ENCODE measurements at places on chromosomes 5 and 9. TPM values are rescaled to one million over a fixed set of nuclear protein-coding genes. Genes with fewer than 3 reads are reported as not detected.

Gene ERCC8
- total RNA-seq, result 10.4 TPM

Gene POU4F3
- total RNA-seq, result 0.16 TPM

Gene UBQLN1
- 93.1 TPM for total RNA-seq

Gene FGF18
- 15.2 TPM for total RNA-seq

Gene LCN12
- total RNA-seq, result 1.6 TPM

DNA sequence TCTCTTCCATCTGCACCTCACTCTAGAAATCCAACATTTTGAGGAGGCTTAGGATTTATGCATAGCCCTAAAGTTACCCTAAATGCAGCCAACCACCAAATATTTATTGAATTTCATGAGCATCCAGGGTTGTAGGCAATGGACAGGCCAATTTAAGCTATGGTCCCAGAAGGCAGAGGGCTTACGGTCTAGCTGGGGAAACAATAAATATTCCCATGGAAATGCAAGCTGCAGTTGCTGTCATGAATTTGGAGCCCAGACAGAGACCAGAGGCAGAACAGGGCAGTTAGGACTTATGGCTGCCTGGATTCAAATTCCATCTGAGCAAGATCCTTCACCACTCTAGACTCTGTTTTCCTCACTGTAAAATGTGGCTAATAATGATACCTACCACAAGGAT, 9.1 kb upstream of the INSYN2B start:
- H3K27ac ChIP-seq, result no peak overlapping the region
- no peaks in the 10 kb centered on the region for H3K27me3 ChIP-seq
- H3K36me3 ChIP-seq, result no peaks in the 10 kb centered on the region
- no peak overlapping the region for H3K4me3 ChIP-seq
- no peak for DNase-seq
- no peaks in the 10 kb centered on the region for H3K4me1 ChIP-seq

DNA sequence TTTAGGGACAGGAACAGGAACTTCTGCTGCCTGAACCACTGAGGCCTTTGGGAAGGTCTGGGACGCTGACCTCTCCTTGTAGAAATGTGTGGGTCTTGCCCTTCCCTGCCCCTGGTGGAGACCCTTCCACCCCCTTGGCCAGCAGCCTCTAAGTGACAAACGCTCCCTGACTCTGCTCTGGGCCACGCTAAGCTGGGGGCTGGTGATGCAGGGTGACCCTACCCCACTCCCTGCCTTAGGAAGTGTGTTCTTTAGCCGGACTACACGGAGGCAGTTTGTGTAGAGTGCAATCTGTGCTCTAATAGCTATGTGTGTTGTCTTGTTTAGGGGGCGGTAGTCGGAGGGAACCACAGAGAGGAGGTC, 123.0 kb downstream of the COL23A1 start:
- H3K4me1 ChIP-seq, result no peaks in the 10 kb centered on the region
- no peak overlapping the region for H3K4me3 ChIP-seq
- H3K27me3 ChIP-seq, result no peaks in the 10 kb centered on the region
- no peak overlapping the region for H3K27ac ChIP-seq
- no peak for DNase-seq

- H3K4me1 ChIP-seq, result no peaks in the 10 kb centered on the region
- no peak overlapping the region for H3K4me3 ChIP-seq
- DNase-seq, result no peak
- H3K27ac ChIP-seq, result no peak overlapping the region
Measured at GRCh38 chr5:178108966-178109365, 4.4 kb upstream of the N4BP3 start.

GRCh38 chr9:94619026-94619425, 20.3 kb downstream of the FBP1 start:
- H3K4me1 ChIP-seq, result peaks cover 7% of the 10 kb centered on the region
- DNase-seq, result no peak
- H3K36me3 ChIP-seq, result no peaks in the 10 kb centered on the region
- H3K27me3 ChIP-seq, result no peaks in the 10 kb centered on the region
- peak overlapping the region; percentile 63 for H3K27ac ChIP-seq

DNA sequence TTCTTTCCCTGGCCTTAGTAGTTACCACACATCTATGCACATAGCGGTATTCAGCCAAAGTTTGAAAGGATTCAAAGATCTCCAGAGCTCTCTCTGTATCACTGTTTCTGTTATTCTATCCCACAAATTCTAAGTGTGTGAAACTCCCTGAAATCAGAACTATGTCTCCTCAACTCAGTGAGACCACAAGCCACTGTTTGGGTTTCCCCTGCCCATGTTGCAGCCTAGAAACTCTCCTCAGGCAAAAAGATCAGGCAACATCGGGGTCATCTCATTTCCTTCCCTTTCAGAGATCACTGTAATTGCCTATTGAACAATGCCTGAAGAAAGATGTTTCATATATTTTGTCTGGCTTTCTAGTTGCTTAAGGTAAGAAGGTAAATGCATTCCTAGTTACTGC, 135.6 kb downstream of the TMC1 start:
- H3K27me3 ChIP-seq, result no peaks in the 10 kb centered on the region
- no peaks in the 10 kb centered on the region for H3K36me3 ChIP-seq
- H3K4me1 ChIP-seq, result no peaks in the 10 kb centered on the region
- no peak overlapping the region for H3K27ac ChIP-seq
- H3K4me3 ChIP-seq, result no peak overlapping the region
- DNase-seq, result no peak

- no peak overlapping the region for H3K4me3 ChIP-seq
- no peak overlapping the region for H3K27ac ChIP-seq
- DNase-seq, result no peak
- H3K4me1 ChIP-seq, result no peaks in the 10 kb centered on the region
Measured at GRCh38 chr5:78162253-78162862, 132.1 kb downstream of the AP3B1 start.

- H3K27me3 ChIP-seq, result no peaks in the 10 kb centered on the region
- H3K27ac ChIP-seq, result peak overlapping the region; percentile 52
- H3K4me1 ChIP-seq, result no peaks in the 10 kb centered on the region
- peak overlapping the region; percentile 66 for H3K4me3 ChIP-seq
- H3K36me3 ChIP-seq, result no peaks in the 10 kb centered on the region
- no peak for DNase-seq
Measured at GRCh38 chr9:14318934-14319580, 5.1 kb upstream of the NFIB start.

GRCh38 chr5:152437866-152438265, 32.8 kb upstream of the NMUR2 start:
- DNase-seq, result no peak
- H3K36me3 ChIP-seq, result no peaks in the 10 kb centered on the region
- no peaks in the 10 kb centered on the region for H3K4me1 ChIP-seq
- H3K27me3 ChIP-seq, result no peaks in the 10 kb centered on the region

DNA sequence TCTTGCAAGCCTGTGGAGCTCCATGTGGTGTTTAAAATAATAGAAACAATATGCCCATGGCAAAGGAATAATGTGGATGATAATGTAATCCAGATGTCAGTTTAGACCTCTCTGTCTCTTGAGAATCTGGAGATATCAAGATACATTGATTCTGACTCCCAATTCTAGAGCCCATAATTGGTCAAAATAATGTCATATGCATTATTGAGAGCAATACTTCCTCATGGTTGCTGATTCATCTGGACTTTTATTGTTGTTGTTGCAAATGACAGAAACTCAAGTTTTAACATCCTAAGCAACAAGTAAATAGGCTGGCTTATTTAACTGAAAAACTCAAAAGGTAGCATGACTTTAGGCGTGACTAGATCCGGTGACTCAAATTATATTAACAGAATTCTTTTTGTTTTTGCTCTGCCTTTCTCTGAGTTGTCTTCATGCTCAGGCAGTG, 152.1 kb downstream of the PCSK1 start:
- no peaks in the 10 kb centered on the region for H3K36me3 ChIP-seq
- DNase-seq, result no peak
- no peak overlapping the region for H3K4me3 ChIP-seq
- no peak overlapping the region for H3K27ac ChIP-seq
- no peaks in the 10 kb centered on the region for H3K4me1 ChIP-seq
- no peaks in the 10 kb centered on the region for H3K27me3 ChIP-seq

All from aorta (tissue), 5 donors.